ENCODE measurements at places on chromosomes 5 and 9.

GRCh38 chr5:72883850-72884249, 67.4 kb downstream of the TNPO1 start:
- DNase-seq, result no peak

- no peak for DNase-seq
Measured at GRCh38 chr5:158897444-158898160, 202.1 kb downstream of the EBF1 start.

- no peak for DNase-seq
Measured at GRCh38 chr5:141421489-141421855, 621 bp downstream of the PCDHGA11 start.

DNA sequence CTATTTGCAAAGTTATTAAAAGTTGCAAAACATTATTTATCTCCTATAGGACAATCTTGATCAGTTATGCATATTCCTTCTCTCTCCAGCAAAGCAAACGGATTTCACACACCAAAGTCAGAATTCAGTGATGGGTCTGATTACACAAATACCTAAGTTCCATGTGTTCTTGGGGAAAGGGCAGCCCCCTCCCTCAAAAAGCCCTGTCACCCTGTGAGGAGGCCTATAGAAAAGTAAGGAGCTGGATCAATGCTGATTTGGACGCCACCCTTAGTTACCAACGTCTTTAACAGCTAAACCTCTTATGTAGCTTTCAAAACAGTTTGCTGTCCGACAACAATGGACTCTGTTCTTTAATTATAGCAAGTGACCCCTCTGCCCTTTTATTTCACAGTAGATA, 6.4 kb downstream of the ZNF608 start:
- no peak for DNase-seq

DNA sequence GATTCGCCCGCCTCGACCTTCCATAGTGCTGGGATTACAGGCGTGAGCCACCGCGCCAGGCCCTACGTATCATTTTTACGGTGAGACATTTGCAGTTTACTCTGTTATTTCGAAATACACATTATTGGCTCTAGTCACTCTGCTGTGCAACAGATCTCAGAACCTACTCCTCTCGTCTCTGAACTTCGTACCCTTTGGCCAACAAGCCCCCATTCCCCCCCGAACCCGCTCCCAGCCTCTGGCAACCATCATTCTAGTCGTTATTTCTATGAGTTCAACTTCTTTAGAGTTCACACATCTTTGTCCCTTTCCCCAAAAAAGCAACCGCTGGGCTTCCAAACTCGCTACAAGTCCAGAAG, 735 bp downstream of the PTGR1 start:
- DNase-seq, result no peak

GRCh38 chr5:54713923-54714581, 196.5 kb downstream of the SNX18 start:
- no peak for DNase-seq

DNA sequence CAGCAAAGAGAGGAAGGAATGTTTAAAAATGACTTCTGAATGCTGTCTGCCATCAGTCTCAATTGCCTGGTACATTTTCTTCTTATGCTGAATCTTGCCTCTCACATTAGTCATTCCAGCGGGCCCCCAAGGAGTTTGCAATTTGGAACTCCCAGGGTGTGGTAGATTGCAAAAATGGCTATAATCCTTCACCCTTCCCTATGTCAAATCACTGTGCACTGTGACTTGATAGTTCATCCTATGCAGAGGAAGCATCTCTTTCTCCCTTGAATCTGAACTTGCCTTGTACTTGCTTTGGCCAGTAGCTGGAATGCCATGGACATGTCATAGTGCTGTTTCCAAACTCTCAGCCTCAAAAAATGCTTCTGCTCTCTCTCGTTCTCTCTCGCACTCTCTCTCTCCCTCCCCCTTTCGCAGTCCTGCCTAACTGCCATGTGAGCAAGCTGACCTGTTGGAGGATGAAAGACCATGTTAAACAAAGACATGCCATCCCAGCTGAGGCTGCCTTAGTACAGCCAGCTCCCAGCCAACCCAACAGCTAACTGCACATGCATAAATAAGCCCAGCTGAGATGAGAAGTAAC, 284.0 kb upstream of the TLE4 start:
- DNase-seq, result no peak

GRCh38 chr5:145178641-145179523, 656.3 kb downstream of the PRELID2 start:
- no peak for DNase-seq

GRCh38 chr5:110865400-110866094, 126.7 kb downstream of the SLC25A46 start:
- no peak for DNase-seq

DNA sequence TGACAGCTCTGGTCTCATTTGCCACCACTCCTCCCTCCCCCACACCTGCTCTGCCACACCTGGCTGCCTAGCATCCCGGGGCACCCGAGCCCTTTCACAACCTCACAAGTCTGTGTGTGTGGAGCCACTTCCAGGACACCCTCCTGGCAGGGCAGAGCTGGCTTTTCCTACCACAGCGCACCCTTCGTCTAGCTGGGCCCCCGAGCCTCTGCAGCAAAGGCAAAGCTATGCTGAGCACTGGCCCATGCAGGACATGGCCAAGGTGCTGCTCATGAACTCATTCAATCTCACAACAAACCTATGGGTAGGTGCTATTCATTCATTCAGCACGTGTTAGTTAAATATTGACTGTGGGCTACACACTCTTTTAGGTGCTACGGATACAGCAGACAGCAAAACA, 43.4 kb downstream of the DUSP1 start:
- no peak for DNase-seq

DNA sequence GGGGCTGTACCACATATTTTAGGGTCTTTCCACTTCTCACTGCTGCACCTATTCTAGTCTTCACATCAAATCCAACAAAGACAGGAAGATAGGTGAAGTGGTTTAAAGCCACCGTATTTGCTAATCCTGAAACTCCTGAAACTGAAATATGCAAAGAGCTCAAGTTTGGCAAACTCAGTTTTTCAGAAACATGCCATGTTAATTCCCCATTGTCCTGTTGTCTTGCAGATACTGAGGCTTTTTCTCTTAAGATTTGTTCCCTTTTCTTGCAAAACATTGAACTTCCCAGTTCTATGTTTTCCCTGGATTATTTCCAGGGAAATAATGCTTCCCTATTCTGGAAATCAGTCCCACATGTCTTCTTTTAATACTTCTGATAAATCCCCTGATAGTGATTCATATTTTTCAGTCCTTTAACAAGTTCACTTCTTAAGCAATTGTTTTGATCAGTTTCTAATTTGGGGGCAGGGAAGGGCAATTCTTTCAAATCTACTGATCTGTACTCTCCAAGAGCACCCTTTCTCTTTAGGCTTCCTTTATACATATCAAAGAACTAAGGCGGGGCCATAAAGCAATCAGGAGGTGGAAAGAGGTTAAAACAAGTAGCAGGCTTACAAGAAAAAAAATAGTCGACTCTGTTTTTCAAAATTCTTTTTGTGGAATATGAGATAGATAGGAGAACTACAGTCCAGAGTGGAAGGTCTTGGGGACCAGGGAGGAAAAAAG, 648.5 kb downstream of the BNC2 start:
- DNase-seq, result no peak

GRCh38 chr5:143850050-143850683, 38.2 kb downstream of the HMHB1 start:
- DNase-seq, result no peak

DNA sequence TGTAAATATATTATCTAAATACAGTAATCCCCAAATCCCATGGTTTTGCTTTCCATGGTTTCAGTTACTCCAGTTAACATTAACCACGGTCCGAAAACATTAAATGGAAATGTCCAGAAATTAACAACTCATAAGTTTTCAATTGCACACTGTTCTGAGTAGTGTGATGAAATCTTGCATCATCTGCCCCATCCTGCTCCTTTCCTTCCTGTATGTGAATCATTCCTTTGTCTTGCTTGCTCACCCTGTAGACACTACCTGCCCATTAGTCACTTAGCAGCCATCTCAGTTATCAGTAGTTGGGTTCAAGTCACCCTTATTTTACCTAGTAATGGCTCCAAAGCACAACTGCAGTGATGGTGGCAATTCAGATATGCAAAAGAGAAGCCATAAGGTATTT, 1568.5 kb upstream of the WWC1 start:
- no peak for DNase-seq

- no peak for DNase-seq
Measured at GRCh38 chr5:116785106-116785505, 210.5 kb upstream of the SEMA6A start.

DNA sequence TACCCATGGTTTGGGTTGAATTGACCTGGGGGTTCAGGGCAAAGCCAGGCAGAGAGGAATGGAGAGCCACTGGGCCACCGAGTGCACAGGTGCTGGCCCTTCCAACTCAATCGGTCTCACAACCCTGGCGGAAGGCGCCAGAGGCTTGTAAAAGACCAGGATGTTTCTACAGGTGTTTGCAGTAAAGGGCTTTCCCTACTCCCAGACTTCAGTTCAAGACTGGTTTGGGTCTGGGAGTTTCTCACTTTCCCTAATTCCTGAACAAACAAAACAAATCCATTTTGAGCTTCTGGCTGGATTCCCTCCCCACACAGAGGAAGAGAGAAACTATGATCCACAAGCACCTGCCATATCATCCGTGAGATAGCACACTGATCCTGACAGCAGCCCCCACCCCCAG, 125.2 kb upstream of the KLF4 start:
- DNase-seq, result no peak

DNA sequence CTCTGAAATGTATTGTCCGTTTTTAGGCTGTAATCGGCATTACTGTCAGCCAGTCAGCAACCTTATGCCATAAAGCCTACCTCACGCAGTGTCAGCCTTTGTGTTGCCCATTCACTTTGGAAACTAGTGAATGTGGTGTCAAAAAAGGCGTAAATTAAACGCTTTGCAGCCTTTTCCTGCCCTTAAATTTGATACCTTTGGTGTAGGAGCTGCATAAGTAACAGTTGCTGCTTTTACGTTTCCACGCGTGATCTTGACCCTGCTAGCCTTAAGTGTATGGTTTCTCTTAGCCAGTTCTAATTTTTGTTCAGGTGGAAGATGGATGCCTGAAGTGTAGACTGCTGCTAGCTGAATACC, 257.7 kb downstream of the EPB41L4A start:
- DNase-seq, result no peak

GRCh38 chr9:88658311-88658822, 123.4 kb downstream of the NXNL2 start:
- DNase-seq, result no peak

DNA sequence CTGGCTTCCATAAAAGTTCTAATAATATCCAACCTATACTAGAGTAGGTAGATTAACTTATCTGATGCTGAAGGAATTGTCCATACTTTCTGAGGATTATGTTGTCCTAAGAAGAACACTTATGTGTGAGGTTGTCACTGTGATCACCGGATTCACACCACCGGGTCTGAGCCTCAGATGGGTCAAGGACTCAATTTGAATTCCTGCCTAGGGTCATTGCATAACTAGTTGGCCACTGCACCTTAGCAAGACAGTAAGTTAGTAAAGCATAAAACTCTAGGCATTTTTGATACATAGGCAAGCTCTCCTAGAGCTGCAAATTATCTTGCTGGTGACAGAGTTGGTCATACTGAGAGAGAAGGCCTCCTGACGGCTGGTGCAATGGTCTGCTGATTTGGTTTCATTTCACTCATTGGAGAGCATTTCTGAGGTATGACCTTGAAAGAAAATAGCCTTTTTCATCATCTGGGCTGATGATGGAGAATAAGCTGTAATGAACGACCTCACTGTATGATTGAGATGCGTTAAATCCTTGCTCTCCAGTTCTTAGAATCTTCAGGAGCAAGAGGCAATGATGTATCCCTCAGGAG, 72.0 kb upstream of the CKMT2 start:
- DNase-seq, result no peak

All from stimulated activated CD4-positive, alpha-beta T cell treated with anti-CD3 and anti-CD28 coated beads, Interleukin-15, amount 100 ng/mL, for 1 hour (primary cell).